ENCODE measurements at places on chromosomes 4 and X.

DNA sequence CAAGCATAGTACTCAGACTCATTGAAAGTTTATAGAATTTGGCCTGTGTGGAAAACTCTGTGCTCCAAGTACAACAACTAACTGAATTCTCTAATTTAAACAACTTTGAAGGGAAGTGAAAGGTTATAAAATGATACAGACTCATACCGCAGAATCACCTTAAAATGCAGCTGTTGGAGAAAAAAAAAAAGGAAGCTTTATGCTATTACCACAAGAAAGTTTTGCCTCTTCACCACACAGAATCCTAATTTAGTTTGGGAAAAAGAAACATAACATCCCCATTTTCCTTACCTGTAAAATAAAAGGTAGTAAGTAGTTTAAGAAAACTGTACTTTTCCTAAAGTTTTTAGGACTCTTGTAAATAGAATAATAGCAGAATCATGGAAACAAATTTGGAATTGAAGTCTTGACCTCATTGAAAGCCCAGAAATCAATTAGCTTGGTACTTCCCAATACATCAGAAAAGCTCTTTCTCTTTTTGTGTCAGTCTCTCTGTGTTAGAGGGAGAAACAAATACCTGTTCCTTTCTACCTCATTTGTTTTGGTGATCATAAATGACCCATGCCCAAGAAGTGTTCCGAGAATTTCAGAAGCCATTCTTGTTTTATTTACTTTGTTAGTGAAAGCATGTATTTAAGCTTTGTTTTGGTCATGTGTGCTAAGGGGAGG, 78.8 kb downstream of the NFKB1 start:
- no peak for DNase-seq

- DNase-seq, result no peak
These were observed 895.1 kb downstream of the PCDH18 start for GRCh38 chr4:136637071-136637777.

DNA sequence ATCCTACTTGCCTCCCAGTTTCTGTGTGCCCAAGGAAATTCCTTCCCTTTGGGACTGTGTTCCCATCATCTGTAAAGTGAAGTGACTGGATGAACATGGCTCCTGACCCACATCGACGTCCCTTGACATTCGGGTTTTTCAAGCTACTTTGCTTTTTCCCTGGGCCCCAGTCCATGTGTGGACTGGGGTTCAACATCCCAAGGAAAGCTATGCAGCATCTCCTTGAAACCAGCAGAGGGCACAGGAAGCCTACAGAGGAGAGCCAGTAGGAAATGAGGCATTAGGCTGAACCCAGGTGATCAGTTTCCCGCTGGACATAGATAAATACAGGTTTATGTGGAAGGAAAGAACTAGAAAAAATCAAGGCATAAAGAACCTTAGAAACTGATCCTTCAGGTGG, 145.1 kb upstream of the ARHGEF9 start:
- DNase-seq, result no peak

GRCh38 chrX:112513154-112513553, 166.6 kb downstream of the LHFPL1 start:
- no peak for DNase-seq

DNA sequence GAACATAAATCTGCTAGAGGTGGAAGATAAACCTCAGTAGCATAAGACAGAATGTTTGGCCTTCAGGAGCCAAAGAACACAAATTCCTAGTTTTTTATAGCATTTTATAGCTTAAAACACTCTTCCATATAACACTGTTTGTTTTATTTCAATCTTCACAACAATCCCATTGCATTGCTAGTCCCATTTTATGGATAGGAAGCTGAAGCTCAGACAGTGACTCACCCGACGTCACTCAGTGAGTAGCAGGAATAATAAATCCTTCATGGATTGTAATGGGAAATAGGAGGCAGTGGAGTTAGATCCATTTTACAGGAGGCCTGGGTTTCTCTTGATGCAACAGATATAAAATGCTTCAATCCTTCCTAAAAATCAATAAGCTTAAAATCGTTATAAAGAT, 217.5 kb downstream of the RAB28 start:
- no peak for DNase-seq

GRCh38 chr4:146155152-146155724, 20.3 kb upstream of the LSM6 start:
- DNase-seq, result no peak

- no peak for DNase-seq
These were observed 131.9 kb downstream of the TBC1D19 start for GRCh38 chr4:26715636-26716242.
